ENCODE measurements at places on chromosomes 1 and 21.

DNA sequence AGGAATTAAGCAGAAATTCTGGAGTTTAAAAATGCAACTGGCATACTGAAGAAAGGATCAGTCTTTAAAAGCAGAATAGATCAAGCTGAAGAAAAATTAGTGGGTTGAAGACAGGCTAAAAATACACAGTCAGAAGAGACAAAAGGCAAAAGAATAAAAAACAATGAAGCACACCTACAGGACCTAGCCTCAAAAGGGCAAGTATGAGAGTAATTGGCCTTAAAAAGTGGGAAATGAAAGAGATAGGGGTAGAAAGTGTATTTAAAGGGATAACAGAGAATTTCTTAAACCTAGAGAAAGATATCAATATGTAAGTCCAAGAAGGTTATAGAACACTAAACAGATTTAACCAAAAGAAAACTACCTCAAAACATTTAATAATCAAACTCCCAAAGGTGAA lies 152.4 kb downstream of the GPATCH2 start:
- no peak for DNase-seq

- no peak for DNase-seq
Measured at GRCh38 chr1:214402613-214403083, 121.7 kb downstream of the SMYD2 start.

- no peak for DNase-seq
Measured at GRCh38 chr1:84164161-84164560, 20.1 kb downstream of the PRKACB start.

DNA sequence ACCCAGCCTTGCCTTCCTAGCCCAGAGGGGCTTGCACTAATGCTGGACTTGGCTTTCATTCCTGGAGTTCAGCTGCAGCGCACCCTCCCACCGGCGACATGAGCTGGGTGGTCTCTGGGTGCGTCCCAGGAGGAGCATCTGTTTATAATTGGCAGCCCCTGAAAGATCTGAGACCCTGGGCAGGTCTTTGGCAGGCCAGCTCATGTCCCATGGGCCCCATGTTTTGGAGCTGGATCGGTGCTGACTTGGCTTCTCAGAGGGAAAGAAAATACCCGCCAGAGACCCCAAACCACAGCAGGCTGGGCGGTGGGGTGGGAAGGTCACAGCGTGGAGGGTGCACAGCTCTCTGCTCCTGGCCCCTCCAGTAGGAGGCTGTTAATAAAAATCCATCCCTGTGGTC lies 29.3 kb downstream of the DHRS3 start:
- DNase-seq: no peak

DNA sequence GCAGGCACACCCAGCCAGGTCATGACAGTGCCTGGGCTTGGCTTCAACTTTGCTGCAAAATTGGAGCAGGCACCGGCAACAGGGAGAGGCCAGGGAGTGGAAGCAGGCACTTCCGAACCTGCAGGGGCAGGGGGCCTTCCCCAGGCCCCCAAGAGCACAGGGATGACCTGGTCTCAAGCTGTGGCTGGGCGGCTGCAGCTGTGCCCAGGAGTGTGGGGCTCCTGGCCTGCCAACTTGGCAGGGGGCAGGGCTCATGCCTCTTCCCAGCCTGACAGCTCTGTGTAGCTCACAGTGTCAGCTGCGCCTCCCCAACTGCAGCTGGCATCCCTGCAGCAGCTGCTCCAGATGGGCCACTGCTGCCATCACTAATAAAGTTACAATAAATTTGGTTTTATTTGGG lies 51.5 kb upstream of the SCYL3 start:
- DNase-seq: no peak

DNA sequence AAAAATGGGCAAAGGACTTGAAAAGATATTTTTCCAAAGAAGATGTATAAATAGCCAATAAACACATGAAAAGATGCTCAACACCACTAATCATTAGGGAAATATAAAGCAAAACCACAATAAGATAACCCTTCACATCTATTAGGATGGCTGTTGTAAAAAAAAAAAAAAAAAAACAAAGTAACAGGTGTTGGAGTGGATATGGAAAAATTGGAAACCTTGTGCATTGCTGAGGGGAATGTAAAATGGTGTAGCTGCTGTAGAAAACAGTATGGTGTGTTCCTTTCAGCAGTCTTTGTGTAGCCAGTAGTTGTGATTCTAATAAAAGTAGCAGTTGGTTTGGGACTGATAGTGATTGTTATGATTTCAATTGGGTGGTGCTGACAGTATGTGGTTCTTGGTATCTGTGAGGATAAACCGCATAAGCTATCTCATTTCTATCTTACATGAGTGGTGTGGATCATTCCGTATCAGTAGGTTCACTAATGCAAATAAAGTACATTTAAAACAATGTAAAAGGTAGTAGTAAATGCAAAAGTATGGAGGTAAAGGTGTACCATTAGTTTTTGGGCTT lies 19.9 kb downstream of the MAN1A2 start:
- no peak for DNase-seq

DNA sequence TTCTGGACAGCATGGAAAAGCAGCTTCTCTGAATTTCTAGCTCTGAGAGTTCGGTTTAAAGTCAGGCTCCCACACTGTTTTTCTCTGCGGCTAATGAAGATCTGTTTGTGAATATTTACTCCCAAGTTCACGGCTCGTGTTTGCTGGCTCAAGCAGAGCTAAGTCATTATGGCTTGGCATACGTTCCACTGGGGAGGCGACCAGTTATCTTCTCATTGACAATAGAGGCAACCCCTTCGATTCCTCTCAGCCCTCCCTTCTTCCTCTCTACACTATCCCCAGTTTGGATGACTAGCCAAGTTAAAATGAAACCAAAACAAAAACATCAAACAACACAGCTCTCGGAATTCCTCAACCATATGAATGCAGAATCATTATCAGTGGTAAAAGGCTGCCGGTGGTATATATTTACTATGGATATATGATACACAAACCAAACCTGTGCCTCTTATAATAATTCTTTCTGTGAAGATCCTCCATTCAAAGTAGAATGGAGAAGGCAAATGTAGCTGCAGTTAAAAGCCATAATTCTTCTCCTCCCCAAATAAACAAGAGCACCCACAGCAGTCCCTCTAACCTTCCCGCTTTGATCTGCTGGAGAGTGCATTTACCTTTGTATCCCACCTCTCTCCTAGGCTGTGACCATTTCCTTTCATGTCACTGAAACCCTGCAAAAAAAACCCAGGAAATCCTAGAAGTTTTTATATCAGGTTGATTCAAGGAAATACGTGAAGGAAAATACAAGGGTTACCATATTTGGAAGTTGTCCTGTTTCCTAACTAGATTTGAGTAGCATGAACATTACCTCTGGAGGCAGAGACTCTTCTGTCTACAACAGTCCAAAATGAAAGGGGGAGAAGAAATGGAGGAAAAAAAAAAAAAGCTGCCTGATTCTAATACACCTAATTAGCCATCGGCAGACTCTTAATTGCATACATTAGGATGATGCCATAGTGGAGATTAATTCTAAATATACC lies 108.3 kb upstream of the USH2A start:
- no peak for DNase-seq

DNA sequence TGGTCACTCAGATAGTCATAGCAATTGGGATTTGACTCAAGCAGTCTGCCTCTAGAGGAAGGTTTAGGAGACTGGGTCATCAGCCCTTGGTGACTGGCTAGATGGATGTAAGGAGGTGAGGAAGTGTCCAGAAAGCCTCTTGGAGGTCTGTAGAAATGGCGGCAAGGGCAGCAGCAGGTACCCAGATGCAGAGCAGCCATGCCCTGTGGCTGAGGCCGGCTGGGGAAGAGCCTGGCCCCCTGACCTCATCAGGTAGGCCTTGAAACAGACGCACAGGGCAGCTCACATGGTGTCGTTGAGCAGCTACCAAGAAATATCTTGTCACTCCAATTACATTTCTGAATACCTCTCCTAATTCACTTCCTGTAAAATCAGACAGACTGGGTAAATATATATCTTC lies 98.2 kb downstream of the DMRTB1 start:
- no peak for DNase-seq
